CD4-positive, CD25-positive, alpha-beta regulatory T cell (primary cell): ENCODE measurements at places on chromosomes 6 and 20.
A peak's percentile ranks its signal among the peaks of the same experiment; 100 is the strongest.

DNA sequence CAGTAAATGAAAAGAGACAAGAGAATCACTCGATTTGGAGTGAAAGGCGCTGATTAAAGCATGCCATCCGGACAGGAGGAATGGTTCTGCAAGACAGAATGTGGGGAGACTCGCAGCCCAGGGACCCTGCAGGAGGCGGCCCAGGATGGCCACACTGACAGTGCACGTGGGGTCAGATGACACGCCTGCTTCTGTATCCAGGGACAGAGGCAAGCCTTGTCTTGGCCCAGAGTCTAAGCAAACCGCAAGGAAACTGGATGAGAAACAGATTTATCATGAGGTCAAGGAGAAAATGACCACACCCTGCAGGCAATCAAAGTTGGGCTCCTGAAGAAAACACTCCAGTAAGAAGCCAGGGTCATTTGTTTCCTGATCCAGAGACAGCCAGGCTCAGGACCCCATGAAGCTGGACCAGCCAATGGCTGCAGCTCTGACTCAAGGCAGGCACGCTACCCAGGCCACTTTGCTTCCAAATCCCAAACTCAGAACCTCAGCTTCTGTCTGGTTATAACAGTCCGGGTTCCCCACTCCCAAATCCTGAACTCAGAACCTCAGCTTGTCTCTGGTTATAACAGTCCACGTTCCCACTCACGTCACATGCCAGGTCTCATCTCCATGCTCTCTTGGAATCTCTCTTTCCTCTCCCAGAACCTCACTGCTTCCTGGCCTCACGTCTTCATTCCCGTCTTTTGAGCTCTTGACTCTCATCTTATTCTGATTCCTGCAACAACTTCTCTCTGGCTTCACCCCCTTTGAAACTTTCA lies 144.9 kb upstream of the THBS2 start:
- no peak for DNase-seq

GRCh38 chr20:41551011-41551705 lies 67.0 kb downstream of the CHD6 start:
- no peak for DNase-seq

- no peak for DNase-seq
These were observed 102.2 kb downstream of the DACT2 start for GRCh38 chr6:168217216-168217879.

- no peak for DNase-seq
These were observed 109.0 kb upstream of the ZNF217 start for GRCh38 chr20:53702617-53703016.

DNA sequence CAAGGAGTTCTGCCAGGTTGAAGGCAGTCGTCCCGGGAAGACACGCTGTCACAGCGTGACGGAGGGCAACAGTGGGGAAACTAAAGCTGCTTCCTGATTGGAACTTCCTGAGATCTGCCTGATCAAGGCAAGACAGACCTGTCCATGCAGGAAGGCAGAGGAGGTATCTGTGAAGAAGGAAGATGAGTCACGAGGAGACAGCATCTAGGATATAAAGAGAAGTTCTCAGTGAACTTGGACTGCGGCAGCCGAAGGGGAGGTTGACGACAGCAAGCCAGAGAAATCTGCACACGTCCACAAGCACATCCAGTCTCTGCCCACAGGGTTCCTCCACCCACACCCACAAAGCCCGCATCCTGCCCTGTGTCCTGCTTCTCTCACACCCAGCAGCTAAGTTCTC lies 38.6 kb downstream of the PREP start:
- DNase-seq: no peak

- no peak for DNase-seq
These were observed 2.5 kb upstream of the ACTR5 start for GRCh38 chr20:38745757-38746156.

DNA sequence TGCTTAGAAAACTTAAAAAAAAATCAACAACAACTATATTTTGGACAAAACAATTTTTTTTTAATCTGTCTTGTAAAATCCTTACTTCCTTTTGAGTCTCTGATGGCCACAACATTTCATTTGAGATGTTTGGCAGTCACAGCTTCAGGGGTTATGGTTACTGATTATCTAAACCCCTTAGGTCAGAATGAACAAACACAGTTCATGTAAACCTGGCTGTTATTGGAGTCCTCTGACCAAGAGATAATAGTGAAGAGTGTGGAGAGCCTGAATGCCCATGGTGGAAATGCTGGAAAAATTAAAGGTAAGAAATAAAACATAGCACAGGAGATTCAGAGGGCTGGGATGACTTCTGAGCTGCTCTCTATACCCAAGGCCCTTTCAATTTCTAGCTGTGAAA lies 38.2 kb downstream of the TMX4 start:
- DNase-seq: no peak

GRCh38 chr6:18931086-18931485 lies 543.9 kb downstream of the RNF144B start:
- no peak for DNase-seq

- DNase-seq: no peak
These were observed 90.0 kb upstream of the SLC35B3 start for GRCh38 chr6:8525370-8525769.

GRCh38 chr6:90274451-90275030 lies 22.1 kb downstream of the BACH2 start:
- peak; percentile 95 for DNase-seq

DNA sequence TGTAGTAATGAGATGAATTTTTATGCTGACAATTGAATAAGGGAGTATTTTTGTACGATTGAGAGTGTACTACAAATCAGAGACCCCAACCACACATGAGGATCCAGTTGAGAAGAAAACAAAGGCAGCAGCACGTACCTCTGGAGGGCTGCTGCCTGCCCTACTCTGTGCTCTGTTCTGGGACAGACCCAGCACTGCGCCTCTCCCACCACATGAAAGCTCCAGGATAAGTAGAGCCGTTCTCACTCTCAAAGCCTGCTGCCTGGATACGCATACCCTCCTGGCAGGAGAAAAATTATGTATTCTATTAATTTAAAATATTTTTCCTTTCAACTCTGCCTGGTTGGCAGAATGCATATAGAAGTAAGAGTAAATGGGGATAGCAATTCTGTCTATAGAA lies 11.5 kb upstream of the TRAF3IP2 start:
- no peak for DNase-seq

GRCh38 chr6:46129291-46129628 lies 529 bp upstream of the ENPP4 start:
- DNase-seq: no peak

GRCh38 chr20:51862796-51863195 lies 60.5 kb upstream of the SALL4 start:
- DNase-seq: no peak
